ENCODE measurements at places on chromosomes 11 and 22.

DNA sequence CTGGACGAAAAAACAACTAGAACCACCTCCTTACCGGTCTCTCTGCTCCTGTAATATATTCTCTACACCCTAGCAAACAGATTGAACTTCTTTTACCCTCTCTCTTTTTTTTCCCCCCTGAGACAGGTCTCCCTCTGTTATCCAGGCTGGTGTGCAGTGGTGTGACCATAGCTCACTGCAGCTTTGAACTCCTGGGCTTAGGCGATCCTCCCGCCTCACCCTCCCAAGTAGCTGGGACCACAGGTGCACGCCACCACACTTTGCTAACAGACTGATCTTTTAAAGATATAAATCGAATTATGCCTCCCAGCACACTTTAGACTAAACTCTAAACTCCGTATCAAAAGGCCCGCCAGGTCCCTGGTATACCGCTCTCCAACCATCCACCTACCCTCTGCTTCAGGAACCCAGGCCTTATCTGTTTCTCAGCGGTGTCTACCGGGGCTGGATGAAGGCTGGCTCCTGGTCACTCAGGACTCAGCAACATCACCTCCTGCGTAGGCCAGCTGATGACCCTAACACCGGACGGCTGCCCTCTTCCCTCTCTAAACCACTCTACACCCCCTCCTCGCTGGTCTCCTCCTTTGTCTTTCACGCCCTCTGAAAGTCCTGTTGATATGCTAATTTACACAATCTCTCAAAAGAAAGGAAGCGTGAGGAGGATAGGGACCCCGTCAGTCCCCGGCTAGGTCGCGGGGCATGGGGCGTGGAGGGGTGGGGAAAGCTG, 745 bp downstream of the C22orf39 start:
- no peak for DNase-seq

- no peak for DNase-seq
Measured at GRCh38 chr11:76724171-76724768, 53.7 kb upstream of the LRRC32 start.

DNA sequence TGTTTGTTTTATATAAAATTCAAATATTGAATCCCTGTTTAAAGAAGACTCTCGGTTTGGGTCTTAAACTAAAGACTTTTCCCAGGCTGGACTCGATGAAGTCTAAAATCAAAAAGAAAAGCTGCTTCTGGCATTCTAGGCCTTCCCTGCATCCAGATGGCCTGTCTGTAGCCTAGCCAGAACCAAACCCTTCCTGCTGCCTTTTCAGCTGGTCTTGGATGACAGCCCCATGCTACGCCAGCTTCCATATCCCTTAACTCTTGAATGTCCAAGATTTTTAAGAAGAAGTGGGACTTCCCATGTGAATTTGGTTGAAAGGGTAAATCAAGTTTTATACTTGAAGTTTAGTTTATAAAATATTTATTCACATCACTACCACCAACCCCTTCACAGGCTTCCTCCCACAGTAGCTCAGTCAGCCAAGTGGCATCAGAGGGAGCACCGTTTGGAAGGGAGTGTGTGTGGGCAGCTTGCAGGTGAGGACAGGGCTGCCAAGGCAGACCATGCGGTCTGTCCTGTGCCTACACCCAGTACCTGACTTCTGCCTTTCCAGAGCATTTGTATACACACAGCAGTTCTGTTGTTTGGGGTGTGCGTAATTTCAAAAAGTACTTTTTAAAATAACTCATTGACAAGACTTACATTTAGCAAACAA, 18.2 kb upstream of the PSMA1 start:
- DNase-seq = no peak

DNA sequence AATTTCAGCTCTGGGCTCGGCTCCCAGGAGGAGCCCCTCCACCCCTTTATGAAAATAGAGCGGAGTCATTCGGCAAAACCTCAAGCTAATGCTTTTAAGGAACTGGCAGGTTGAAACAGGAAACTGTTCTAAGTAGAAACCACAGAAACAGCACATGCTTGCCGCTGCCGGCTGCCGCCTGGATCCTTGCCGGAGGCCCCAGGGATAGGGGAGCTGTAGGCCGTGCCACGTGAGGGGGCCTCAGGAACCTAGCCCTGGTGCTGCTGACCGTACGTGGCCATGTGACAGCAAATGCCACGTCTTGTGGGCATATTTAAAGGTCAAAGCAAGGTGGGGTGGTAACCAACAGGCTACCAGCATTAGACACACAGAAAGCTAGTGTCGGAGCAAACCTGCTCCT, 77.9 kb upstream of the TIMP3 start:
- no peak for DNase-seq

GRCh38 chr11:118930094-118930712, 4.5 kb upstream of the BCL9L start:
- DNase-seq = peak; percentile 50

- DNase-seq = no peak
Measured at GRCh38 chr11:29432719-29433325, 584.0 kb downstream of the KCNA4 start.

DNA sequence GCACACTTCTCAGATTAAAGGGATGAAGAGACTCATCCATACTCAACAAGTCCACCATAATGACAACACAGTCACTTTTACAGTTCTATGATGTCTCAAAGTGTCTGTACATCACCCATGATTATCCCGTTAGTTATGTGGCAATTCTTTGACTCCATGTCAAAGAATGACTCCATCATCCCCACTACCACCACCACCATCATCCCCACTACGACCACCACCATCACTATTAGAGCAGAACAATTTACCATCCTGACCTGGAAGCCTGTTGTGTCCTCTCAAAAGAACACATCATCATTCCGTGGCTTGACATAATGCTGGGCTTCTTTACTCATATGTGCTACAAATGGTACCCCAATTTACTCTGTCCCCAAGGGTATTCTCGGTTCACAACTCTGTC, 13.7 kb downstream of the PRR5L start:
- DNase-seq = no peak

DNA sequence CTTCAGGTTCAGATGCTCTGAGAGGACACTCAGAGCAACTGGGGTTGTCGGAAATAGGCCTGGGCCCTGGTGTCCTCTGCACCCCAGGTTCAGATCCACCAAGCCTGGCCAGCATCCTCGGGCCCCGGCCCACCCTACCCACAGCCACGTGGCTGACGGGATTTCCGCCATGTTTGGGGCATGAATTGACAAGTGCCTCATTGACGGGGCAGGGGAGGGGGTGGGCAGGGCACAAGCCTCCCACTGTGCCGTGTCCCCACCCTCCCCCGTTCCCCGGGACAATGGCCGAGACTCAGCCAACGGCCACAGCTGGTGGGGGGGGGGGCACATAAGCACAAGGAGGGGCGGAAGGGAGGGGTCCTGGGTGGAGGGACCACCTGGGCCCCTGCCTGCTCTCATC, 8.5 kb downstream of the MYRF start:
- no peak for DNase-seq

DNA sequence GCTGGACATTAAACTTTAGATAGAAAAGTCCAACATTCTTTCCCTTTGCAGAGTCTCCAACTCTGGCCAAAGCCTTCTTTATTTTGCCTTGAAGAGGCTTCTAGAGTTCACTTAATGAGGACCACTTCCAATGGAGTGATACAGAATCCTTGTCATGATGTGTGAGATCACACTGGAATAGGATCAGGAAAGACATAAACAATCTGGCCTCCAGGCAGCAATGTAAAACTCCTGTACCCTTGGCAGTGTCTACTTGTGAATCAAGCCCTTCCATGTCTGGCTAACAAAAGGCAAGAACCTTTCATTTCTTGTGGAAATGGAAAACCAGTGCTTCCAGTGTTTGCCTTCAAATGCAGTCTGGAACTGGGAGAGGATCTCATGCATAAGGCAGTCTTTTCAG, 56.5 kb upstream of the FIBIN start:
- no peak for DNase-seq

- no peak for DNase-seq
Measured at GRCh38 chr22:23655891-23656475, 23.9 kb upstream of the DRICH1 start.

DNA sequence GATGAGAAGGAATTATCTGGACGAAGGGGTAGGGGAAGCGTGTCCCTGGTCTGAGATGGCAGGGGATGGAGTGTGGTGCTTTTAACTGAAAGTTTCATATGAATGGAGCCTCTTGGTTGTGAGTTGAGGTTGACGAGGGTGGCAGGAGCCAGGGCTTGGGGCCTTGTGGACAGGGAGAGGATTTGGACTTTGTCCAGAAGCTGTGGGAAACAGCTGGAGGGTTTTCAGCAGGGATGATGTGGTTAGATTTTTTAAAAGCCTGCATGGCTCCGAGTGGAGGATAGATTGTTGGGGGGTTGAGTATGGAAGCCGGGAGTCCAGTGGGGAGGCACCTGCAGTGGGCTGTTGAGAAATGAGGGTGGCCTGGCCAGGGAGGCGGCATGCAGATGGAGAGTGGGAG, 24.8 kb downstream of the MYO7A start:
- no peak for DNase-seq

DNA sequence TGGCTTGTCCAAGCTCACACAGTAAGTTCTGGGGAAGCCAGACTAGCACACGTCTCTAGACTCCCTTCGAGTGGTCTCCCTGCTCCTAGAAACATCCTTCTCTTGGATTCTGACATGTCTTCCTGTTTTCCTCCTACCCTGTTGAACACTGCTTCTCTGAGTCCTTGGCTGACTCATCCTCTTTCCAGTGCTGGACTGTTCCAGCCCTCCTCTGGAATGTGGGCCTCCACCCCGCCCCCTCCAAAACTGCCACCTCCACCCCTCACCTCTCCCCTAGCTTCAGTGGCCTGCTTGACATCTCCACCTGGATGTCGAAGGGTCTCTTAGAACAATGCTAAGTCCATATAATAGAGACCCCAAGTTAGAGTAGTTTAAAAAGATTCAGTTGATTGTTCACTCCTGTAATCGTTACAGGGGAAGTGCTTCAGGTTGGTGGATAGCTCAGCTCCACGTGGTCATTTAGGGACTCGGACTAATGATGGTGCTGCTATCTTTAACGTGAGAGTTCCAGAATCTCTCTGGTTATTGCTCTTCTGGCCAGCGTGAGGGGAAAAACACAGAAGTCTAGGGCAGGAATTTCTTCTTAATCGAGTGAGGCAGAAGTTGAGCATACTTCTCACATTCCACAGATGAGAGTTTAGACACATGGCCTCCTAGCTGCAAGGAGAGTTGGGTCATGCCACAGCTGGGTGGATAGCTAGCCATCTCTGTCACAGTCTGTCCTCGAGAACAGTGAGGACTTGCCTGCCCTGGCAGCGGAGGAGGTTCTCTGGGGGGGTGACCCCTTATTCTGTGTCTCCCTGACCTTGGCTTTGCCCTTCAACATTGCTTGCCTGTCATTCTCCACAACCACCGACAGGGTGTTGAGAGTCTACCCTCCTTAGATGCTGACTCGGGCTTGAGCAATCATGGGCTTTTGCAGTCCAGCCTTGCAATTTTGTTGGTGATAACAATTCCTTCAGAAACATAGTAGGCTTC, 4.7 kb upstream of the C11orf96 start:
- DNase-seq = no peak

DNA sequence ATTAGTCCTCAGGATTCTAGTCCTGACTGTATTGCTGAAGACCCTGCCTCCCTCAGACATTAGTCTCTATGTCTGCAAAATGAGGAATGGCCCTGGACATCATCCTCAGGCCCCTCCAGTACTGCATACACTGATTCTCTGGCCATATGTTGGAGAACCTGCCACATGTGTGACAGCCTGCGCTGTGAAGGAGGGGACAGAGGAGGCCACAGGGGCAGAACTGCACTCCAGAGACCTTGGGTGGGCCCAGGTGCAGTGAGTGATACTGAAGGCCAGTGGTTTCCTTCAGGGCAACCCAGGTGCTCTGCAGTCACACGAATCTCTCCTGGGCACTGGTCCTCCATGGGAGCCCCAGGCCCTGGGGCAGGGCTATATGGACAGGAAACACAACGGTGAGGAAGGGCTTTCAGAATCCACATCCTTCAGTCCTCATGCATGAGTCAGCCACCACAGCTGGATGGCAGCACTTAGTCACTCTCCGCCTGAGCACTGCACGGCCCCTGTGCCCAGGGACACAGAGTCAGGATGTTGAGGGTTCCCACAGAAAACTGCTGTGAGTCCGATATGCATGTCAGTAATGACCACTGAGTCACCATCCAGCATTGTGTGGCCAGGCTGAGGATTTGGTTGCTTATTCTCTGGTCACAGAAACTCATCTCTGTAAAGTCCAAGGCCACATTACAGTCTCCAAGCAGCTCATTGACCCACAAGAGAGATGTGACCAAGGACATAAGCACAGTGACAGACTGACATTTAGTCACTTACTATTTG, 39.7 kb downstream of the ME3 start:
- no peak for DNase-seq

DNA sequence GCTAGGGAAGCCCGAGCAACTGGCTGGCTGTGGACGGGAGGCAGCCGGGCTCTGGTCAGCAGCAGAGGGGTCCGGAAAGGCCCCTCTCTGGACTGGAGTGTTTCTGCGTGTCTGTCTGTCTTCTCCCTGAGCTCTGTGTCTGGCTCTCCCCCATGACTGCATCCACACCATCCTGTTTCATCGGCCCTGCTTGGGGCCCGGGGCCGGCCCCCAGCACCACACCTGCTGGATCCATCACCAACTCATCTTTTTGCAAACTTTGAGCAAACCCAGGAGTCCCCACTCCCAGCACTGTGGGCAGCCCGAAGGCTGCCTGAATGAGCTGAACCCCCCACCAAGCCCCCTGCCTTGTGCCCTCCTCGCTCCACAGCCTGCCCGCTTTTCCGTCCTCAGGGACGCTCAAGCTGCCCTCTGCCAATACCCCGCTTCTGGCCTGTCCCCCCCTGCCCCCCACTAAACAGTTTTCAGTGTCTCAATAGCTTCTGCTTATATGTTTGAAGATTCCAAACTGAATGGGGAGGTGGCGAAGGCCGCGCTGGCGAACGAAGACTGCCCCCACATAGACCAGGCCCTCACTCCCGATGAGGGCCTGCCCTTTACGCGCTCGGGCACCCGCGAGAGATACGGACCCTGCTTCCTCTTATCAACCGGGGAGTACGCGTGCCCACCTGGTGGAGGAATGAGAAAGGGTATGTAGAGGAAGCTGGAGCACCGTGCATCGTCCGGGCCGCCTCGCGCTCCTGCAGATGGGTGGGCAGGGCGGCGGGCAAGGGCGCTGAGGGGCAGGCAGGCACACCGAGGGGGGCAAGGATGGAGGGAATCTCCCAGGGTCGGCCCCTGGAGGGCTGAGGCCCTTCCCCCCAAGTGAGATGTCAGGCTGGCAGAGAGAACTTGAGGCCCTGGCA, 44.6 kb downstream of the KCNC1 start:
- no peak for DNase-seq

GRCh38 chr11:66366844-66367477, 4.6 kb downstream of the SLC29A2 start:
- DNase-seq = no peak

GRCh38 chr22:20251981-20252380, 16.1 kb downstream of the RTN4R start:
- no peak for DNase-seq

DNA sequence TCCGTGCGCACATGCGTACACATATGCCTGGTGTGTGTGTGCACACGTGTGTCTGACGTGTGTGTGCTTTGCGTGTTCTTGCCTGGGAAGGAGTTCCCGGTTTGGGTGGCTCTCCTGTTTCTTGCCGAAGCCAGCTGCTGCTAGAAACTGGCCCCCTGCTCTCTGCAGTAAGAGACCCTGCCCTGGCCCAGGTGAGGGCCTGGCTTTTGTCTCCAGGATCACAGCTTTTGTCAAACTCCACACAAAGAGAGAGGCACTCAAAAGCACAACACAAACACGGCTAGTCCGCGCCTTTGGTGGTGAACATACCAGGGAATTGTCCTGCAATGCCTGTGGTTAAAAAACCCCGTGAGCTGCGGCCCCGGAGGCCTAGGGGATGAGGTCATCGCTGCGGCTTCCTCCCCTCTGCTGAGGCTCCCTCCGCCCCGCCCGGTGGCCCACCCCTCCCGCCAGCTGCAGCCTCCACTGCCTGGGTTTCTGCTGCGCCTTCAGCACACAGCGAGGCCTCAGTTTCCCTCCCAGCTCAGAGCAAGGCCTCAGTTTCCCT, 88.9 kb downstream of the KCNQ1 start:
- no peak for DNase-seq

Measured in NCI-H1417 treated with DMSO at 0.1 percent for 48 hours (cell line).